Foreskin keratinocyte (primary cell): ENCODE measurements at places on chromosomes 11 and 22.

DNA sequence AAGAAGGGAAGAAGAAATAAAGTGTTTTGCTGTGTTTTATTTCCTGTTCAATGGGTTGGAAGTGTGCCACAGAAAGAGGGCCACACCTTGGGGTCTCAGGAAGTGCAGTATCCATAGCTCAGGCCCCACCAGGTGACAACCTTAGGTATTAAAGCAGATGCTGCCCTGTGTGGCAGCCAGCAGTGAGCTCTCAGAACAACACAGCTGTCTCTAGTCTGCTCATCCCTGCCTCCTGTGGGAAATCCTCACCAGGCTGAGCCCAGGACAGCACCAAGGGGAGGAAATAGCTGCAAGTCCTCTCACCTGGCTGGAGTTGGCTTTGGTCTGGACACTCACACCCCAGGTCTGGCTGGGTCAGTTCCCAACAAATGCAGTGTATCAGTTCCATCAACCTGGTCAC is 25.1 kb downstream of the ARL14EP start:
- DNase-seq, result no peak

DNA sequence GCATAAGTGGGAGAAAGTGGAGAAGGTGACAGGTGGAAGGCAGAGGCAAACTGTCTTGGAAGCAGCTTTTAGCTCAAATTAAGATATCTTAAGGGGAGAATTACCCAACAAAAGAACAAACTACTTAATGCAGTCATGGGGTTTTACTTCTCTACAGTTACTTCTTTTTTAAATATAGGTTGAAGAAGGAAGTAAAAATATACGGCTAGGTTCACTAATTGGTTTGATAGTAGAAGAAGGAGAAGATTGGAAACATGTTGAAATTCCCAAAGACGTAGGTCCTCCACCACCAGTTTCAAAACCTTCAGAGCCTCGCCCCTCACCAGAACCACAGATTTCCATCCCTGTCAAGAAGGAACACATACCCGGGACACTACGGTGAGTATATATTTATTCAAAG is 40.8 kb downstream of the PDHX start:
- no peak for DNase-seq

GRCh38 chr11:47971501-47971900 is 8.9 kb upstream of the PTPRJ start:
- no peak for DNase-seq

DNA sequence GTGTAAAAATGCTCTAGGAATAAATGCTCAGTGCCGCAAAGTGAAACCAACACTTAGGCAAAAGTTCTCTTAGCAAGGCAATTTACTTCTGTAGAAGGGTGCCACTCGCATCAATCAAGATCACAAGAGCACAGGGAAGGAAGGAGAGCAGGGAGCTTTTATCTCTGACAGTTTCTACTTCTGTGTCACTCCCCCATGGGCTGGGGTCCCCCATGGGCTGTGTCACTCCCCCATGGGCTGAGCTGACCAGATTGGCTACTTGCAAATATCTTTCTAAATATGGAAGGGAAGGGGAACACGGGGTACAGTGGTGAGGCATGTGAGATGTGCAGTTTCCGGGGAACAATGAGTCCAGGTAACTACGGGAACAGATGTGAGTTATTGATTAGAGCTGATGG is 397 bp downstream of the OR52N2 start:
- no peak for DNase-seq

GRCh38 chr22:30000566-30000965 is 79.7 kb upstream of the HORMAD2 start:
- no peak for DNase-seq

GRCh38 chr11:57502870-57503269 is 12.6 kb downstream of the SLC43A1 start:
- no peak for DNase-seq

- DNase-seq, result no peak
Measured at GRCh38 chr11:16779436-16779835, 41.0 kb downstream of the C11orf58 start.

GRCh38 chr22:43100225-43100624 is 10.3 kb upstream of the BIK start:
- DNase-seq, result peak; percentile 84

- peak; percentile 69 for DNase-seq
Measured at GRCh38 chr11:36361472-36361871, 65.4 kb downstream of the PRR5L start.

GRCh38 chr22:21626735-21627469 is 2.9 kb downstream of the YDJC start:
- DNase-seq, result no peak

DNA sequence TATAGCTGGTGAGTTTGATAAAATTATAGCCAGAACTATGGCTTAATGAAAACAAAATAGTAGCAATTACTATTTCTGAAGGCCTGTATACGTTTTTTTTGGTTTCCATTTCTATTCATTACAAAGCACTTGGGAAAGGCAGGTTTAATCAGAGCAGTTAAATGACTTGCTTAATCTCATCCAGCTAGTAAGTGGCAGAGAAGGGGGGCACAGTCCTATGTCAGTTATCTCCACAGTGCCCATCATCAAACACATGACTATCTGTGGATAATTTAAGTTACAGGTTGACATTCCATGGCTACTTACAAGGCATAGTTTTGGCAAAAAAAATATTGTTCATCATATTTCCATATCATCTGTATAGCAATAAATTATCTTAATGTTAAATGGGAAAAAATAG is 93.7 kb downstream of the PGR start:
- no peak for DNase-seq

GRCh38 chr22:28817919-28818859 is 17.8 kb upstream of the XBP1 start:
- no peak for DNase-seq

- no peak for DNase-seq
Measured at GRCh38 chr11:71372693-71373657, 75.2 kb downstream of the DHCR7 start.

DNA sequence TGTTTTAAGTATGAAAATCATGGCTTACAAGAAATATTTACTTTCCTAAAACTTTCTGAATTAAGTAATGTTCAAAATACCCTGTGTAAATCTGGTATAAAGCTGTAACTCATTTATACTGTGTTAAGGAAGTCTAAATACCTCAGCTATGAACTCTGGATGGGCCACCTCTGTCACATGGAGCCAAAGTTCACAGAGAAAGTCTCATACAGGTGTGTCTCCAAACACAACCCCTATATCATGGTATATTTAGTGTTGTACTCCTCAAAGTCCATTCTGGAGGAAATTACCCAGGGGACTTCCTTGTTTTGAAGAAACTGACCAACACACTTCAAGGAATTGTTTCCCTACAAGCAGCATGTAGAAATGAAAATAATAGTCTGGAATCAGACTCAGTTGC is 909.2 kb upstream of the TENM4 start:
- DNase-seq, result no peak

DNA sequence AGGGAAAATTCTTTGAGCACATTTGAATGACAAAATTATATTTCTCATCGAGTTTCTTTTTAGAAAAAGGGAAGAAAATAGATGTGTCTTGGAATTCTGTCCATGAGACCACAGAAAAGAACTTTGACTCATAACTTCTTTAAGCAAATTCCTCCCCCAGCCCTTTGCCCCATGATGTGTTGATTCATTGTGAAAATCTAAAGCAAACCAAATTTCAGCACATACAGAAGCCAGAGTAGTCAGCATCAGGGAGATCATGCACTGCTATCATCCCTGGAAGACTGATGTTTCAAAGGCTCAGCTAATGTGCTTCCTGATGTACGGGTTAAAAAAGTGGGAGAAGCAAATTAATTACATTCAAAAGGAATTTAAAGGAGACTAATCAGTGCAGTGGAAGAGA is 159.7 kb downstream of the FAT3 start:
- DNase-seq, result no peak

GRCh38 chr22:39931251-39931650 is 28.9 kb upstream of the TMA7B start:
- no peak for DNase-seq

GRCh38 chr11:59144096-59144495 is 1.4 kb downstream of the FAM111A start:
- DNase-seq, result no peak

- DNase-seq, result no peak
Measured at GRCh38 chr11:119538753-119539152, 115.8 kb upstream of the THY1 start.

GRCh38 chr11:75524665-75525432 is 892 bp downstream of the GDPD5 start:
- no peak for DNase-seq

GRCh38 chr11:130908770-130909625 is 7.3 kb downstream of the SNX19 start:
- DNase-seq, result peak; percentile 39

- no peak for DNase-seq
Measured at GRCh38 chr11:114182471-114183043, 113.6 kb upstream of the NNMT start.
